ENCODE measurements at places on chromosomes 6 and 20.

GRCh38 chr20:53402233-53403005 lies 191.2 kb downstream of the ZNF217 start:
- no peak overlapping the region for H3K27ac ChIP-seq
- H3K36me3 ChIP-seq = peaks cover 7% of the 10 kb centered on the region

DNA sequence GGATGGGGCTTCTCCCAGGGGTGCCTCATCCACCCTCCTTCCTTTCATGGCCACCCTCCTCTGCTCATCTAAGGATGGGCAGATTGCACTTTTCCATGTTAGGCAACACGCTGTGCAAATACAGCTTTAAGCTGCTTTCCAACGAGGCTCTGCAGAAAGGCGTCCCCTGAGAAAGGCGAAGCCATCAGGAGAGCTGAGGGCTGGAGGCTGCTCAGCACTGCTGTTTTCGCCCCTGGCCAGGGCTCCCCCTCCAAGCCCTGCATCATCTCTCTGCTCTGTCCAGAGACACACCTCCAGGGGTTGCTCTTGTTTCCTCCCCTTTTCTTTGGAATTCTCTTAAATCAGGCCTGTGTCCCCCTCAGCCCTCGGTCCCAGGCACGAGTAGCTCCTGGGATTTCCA lies 526.1 kb downstream of the CDH26 start:
- H3K27ac ChIP-seq = no peak overlapping the region
- H3K27me3 ChIP-seq = no peaks in the 10 kb centered on the region
- H3K36me3 ChIP-seq = no peaks in the 10 kb centered on the region
- DNase-seq = no peak
- H3K4me3 ChIP-seq = no peak overlapping the region

GRCh38 chr6:110085285-110085684 lies 94.2 kb downstream of the WASF1 start:
- DNase-seq = no peak
- H3K27ac ChIP-seq = no peak overlapping the region
- H3K27me3 ChIP-seq = no peaks in the 10 kb centered on the region
- H3K4me3 ChIP-seq = no peak overlapping the region
- no peaks in the 10 kb centered on the region for H3K36me3 ChIP-seq

- no peak overlapping the region for H3K4me3 ChIP-seq
- no peaks in the 10 kb centered on the region for H3K36me3 ChIP-seq
- no peak overlapping the region for H3K27ac ChIP-seq
- peaks cover 28% of the 10 kb centered on the region for H3K27me3 ChIP-seq
Measured at GRCh38 chr6:52125139-52125538, 37.7 kb upstream of the PKHD1 start.

DNA sequence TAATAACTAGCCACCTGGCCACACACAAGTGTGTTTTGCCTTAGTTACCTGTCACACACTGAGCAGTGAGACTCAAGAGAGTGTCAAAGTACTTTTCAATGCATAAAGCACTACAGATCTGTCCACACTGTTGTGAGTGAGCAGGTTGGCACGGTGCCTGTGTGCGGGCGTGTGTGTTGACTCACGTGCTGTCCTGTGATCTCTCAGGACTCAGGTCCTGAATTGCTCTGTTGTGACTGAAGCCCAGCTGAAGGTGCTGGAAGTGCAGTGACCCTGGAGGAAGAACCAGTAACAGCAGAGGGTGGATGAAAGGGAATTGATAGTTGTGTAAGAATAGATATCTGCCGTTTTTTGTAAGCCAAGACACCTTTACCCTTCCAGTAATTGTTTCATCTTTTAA lies 18.3 kb downstream of the SLC16A10 start:
- peaks cover 18% of the 10 kb centered on the region for H3K36me3 ChIP-seq
- no peak overlapping the region for H3K4me3 ChIP-seq
- H3K27ac ChIP-seq = no peak overlapping the region
